Fibroblast of lung (primary cell): ENCODE measurements at places on chromosomes 12 and 14. TPM values are rescaled to one million over a fixed set of nuclear protein-coding genes. Genes with fewer than 3 reads are reported as not detected.

AKAP5 gene
- 0.17 and 0.26 TPM in 2 replicates for total RNA-seq

PCED1B gene
- 0.26 and 0.33 TPM in 2 replicates for total RNA-seq

SLC5A8 gene
- not detected in 2 replicates for total RNA-seq

CDKL1 gene
- 14.1 and 22.8 TPM in 2 replicates for total RNA-seq

RPS6KA5 gene
- total RNA-seq: 1.0 and 2.0 TPM in 2 replicates

CLEC1A gene
- not detected in 2 replicates for total RNA-seq

FOXA1 gene
- total RNA-seq: under 0.01 TPM in 2 replicates

CLEC14A gene
- total RNA-seq: 2.6 and 5.3 TPM in 2 replicates

DNA sequence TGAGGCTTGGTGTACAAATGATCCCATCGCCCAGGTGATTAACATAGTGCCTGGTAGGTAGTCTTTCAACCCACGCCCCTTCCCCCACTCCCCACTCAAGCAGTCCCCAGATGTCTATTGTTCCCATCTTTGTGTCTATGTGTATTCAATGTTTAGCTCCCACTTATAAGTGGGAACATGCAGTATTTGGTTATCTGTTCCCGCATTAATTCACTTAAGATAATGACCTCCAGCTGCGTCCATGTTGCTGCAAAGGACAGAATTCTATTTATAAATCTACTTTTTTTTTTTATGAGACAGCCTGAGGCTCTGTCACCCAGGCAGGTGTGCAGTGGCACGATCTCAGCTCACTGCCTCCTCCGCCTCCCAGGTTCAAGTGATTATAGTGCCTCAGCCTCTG lies 15.7 kb downstream of the SPX start:
- DNase-seq: no peak

DNA sequence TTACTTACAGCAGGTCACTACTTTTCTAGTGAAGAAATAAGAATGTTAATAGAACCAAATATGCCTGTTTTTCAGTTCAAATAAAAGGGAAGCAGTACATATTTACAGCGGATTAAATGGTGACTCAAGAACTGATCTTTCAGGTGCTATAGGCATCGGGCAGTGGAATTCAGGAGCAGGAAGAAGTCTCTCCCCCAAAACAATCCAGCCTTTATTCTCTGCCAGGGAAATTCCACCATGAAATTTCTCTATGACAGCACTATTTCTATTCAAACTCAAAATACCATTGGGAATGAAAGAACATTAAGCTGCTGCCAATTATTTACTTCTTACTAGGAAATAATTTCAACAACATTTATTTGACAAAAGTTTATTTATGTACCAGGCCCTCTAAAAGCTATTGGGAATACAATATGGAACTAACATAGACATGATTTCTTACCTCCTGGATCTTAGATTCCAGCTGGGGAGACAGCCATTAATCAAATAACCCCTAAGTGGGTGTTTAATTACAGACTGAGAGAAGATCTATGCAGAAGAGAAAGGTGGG lies 60.3 kb upstream of the KRR1 start:
- DNase-seq: no peak

DNA sequence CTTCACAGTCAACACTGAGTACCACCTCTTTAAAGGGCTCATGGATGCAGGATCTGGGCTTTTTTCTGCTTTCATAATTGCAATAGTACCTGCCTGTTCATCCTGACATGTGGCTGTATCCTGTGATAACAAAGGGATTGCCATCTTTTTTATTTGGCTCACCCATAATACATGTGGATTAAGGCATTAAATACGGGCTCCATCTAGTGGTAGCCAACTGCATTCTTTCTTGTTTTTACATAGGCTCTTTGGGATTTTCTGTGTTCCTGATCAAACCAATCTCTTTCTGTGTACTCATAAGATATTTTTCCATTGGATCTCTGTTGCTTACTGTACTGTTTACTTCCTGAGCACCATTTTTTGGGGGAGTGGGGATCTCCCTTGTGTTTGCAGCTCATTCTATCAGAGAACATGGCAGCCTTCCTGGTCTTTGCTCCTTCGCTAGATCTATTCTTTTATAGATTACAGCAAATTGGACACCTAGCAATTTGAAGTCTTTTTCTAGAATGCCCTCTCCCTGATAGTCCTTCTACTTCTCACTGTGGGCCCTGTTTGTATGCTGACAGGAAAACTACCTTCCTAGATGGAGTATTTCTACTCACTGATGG lies 723.4 kb upstream of the MDGA2 start:
- DNase-seq: peak; percentile 31

- DNase-seq: no peak
These were observed 75.3 kb upstream of the SYT10 start for GRCh38 chr12:33514893-33515292.

DNA sequence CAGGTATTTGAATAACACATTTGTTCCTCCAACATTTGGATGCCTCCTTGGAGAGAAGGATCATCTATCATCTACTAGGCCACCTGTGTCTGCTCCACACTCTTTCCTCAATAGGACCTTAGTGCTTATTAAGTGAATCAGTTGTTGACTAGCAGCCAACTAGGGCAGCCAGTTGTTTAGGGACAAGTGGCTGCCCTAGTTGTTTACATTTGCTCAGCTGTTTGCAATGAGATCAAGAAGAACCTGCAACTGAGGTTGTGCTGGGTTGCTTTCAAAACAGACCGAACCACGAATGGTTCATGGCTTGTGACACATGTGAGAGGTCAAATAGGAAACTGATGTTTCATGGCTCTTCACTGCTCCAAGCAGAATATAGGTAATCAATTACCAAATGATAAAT lies 53.8 kb downstream of the TMCC3 start:
- peak; percentile 21 for DNase-seq

DNA sequence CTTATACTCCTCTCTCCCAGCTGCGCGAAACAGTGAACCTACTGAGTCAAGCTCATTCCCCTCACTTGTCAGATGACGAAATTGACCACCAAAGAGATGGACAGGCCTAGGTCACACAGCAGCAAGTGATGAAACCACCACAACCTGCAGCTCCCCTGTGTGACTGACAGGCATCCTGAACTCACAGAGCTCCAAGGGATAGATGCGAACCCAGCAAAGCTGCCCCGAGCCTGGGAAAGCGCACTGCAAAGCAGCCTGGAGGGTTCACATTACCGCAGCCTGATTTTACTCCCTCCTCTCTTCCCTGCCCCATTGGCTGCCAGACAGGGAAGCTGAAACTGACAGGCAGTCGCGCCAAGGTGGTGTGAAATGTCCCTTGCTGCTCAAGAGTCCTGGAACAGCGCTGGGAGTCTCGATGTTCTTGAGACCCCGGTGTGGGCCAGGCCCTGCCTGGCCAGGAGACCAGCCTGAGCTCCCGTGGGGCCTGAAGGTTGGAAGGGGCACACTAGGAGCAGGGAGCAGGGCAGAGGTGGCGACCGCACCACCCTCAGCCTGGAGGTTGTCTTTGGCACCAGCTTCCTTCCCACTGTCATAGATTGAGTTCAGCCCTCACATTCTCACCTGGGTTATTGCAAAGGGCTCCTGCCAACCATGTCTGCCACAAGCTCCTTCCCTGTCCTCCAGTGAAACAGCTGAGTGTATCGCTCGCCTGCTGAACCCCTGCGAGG lies 36.3 kb downstream of the SNRNP35 start:
- no peak for DNase-seq

DNA sequence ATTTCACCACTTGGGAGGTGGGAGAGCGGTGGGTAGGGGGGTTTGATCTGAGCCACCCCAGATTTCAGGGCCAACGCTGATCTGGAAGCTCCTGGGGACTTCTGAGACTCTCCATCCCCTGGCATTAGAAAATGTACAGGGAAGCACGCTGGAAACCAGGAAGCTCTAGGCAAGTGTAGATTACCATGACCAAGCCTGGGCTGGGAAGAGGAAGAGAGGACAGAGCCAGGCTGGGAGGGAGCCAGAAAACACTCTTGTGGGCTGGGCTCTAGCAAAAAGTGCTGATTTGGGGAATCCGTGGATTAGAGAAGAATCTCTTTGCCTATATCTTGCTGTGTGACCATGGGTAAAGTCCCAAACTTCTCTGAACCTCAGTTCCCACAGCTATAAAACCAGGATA lies 236.7 kb downstream of the BCL11B start:
- DNase-seq: peak; percentile 14

- no peak for DNase-seq
These were observed 128.0 kb upstream of the DNM1L start for GRCh38 chr12:32551058-32551457.

DNA sequence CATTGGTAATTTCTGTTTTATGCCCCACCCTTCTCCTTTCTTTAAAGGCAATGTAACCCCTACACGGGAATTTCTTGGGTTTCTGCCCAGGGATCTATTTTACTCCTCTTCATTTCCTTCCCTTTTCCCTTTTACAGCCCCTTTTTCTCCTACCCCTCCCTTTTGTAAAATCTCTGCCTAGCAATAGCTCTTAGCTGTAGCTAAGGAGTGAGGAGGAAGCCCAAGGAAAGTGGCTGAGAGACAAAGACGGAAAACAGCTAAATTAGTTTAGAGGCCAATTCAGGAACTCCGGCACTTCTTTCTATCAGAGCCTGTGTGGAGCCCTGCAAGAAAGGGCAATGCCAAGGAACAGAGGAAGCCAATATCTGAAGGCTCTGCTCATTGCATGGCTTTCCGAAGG lies 40.3 kb downstream of the SOCS2 start:
- DNase-seq: no peak

DNA sequence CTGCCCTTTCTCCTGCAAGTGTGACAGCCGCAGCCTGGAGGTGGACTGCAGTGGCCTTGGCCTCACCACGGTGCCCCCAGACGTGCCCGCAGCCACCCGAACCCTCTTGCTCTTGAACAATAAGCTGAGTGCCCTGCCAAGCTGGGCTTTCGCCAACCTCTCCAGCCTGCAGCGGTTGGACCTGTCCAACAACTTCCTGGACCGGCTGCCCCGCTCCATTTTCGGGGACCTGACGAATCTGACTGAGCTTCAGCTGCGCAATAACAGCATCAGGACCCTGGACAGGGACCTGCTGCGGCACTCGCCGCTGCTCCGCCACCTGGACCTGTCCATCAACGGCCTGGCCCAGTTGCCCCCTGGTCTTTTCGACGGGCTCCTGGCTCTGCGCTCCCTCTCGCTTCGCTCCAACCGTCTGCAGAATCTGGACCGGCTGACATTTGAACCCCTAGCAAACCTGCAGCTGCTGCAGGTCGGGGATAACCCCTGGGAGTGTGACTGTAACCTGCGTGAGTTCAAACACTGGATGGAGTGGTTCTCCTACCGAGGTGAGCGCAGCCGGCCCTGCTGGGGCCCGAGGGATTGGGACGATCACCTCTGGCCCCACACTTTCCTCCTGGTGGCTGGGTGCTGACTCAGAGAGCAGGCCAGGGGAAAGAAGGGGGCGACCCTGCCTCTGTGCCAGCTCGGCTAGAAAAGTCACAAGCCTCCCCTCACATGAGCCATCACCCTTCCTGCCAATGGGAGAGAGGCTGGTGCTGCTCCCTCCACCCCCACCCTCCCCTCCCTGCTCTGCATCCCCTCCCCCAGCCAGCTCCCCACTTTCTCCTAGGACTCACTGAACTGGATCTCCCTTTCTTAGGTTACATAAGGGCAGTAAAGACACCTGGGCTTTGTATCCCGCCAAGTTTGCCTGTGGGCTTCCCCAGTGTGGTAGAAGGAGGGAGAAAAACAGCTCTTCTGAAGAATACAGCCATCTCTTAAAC lies 10.9 kb downstream of the LRTM2 start:
- peak; percentile 54 for DNase-seq

GRCh38 chr14:89702073-89702875 lies 252.3 kb downstream of the EFCAB11 start:
- peak; percentile 65 for DNase-seq

GRCh38 chr14:22426711-22427110 lies 162.3 kb downstream of the DAD1 start:
- no peak for DNase-seq

- no peak for DNase-seq
These were observed 291.0 kb upstream of the FKBP4 start for GRCh38 chr12:2503762-2504161.

DNA sequence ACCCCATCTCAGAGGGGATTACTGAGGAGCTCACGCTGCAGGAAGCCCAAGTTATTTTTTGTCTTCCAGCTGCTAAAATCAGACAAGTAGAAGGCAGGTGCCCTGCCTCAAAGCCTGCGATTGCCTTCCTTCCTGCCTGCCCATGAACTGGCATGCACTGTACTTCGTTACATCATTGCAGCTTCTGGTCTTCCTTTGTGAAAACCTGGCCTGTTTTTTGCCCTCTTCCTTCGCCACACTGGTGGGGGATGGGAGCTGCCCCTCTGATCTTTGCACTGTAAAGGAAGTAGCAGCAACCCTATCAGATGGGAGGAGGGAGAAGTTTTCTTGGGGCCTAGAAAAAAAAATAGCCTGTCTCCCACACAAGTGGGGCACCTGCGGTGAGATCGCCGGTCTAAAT lies 1098.7 kb downstream of the BCL11B start:
- no peak for DNase-seq

- peak; percentile 28 for DNase-seq
These were observed 202.8 kb downstream of the TTC8 start for GRCh38 chr14:89027097-89027740.

DNA sequence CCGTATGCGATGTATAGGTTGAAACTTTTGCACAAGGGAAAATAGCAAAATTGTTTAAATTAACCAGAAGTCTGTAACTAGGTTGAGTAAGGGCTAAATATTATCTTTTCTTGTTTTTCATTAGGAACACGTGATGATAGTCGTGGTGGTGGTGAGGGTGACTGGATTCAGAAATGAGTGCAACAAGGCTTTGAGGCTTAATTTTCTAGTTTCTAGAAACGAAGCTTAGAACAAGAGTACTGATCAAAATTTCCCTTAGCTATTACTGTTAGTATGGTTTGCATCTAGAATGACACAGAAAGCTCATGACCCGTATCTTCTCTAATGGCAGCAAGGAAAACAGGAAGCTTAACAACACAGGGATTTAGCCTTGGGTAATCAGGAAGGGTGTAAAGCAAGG lies 7.0 kb downstream of the SLIRP start:
- DNase-seq: no peak

DNA sequence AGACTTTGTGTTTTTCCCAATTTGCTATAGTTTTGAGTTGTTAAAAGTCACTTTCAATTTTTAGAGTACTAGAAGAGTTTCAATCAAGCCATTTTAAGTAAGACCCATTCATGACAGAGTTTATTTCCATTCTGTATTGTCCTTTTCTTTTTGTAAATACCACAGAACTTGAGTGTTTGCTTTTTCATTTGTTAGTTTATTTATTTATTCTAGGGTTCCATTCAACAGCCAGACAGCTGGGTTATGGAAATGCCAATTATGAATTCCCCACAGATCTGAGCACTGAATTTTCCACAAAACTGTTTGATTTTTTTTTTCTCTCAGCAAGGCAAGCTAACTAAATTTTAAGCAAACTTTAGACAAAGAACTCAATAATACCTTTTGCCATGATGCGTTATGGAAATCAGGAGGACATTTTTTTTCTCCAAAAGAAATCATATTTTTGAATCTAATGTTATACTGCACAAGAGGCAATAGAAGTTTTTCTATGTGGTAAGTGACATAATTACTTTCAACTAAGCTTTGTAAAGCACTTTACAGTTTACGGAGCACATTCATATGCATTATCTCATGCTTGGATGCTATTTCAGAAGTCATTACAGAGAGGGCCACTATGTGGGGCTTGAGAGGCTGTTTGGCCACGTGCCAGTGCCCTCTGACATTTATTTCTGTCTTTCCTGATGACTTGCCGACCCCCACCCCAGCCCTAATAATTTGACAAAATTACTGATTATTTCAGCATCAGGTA lies 181.5 kb downstream of the VRK1 start:
- no peak for DNase-seq
